Posterior vena cava (tissue), 2 donors: ENCODE measurements at places on chromosomes 2 and 18.
A peak's percentile ranks its signal among the peaks of the same experiment; 100 is the strongest.

DNA sequence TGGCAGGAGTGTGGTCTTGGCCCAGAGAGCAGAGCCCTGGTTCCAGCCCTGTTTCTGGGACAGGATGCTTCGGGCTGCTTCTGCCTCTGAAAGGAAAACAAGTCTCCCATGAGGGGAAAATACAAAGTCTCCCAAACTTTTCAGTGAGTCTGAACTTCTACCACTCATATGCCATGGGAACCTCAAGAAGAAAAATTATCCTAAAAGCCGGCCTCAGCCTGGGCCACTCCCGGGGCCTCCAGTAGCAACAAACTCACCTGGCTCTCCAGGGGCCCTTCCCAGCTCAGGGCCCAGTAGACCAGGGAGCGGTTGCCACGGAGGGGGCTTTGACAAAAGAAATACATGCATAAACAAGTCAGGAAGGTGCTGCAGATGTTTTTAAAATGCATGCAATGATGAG lies 289.2 kb upstream of the HDAC4 start:
- no peak for DNase-seq

- DNase-seq = peak; percentile 88
Observed at GRCh38 chr18:76491776-76492668, 3.0 kb downstream of the ZNF516 start.

DNA sequence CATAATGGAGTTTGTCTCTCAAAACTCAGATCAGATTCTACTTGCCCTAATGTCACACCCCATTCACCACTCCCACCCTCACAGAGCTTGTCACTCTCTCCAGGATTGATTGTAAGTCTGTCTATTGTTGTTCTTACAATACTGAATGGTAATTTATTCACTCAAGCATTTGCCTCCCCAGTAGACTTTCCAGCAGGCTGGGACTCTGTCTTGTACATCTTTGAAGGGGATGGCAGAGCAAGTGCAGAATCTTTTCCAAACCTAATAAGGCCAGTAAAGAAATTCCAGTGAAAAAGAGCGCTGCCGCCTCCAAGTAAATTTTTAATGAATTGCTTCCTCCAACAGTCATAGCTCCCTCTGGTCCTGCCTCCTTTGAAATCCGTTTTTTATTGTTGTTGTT lies 56.9 kb downstream of the RBM43 start:
- DNase-seq = no peak

- DNase-seq = no peak
Observed at GRCh38 chr2:44578471-44579093, 216.8 kb downstream of the CAMKMT start.

DNA sequence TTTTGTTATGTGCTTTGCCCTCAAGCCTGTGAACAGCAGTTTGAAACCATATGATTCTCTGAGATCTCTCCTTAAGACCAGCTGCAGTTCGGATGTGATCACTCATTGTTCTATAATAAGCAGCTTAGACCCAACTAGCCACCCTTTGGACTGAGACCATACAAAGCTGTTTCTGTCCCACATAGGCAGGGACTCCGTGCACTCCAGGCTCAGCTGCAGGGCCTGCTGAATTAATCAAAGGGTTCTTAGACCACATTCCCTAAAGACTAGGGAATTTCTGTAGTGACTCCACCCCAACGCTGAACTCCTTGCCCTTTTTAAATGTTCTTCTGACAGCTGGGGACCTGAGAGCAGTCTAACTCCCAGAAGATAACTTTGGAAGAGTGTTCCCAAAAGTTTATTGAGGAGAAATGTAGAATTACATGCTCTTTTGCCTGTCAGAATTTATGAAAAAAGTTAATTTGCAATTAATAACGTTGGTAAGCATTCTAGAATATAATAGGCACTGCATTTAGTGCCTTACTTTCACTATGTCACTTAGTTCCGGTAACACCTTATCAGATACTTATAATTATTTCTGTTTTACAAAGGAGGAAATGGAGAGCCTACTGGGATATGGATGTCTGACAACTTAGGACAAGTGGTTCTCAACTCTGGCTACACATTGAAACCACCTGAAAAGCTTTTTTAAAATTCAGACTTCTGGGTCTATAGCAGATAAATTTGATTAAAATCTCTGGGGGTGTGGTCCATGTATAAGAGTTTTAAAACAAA lies 42.3 kb downstream of the GULP1 start:
- DNase-seq = no peak

- no peak for DNase-seq
Observed at GRCh38 chr2:21740484-21740883, 616.7 kb downstream of the TDRD15 start.

DNA sequence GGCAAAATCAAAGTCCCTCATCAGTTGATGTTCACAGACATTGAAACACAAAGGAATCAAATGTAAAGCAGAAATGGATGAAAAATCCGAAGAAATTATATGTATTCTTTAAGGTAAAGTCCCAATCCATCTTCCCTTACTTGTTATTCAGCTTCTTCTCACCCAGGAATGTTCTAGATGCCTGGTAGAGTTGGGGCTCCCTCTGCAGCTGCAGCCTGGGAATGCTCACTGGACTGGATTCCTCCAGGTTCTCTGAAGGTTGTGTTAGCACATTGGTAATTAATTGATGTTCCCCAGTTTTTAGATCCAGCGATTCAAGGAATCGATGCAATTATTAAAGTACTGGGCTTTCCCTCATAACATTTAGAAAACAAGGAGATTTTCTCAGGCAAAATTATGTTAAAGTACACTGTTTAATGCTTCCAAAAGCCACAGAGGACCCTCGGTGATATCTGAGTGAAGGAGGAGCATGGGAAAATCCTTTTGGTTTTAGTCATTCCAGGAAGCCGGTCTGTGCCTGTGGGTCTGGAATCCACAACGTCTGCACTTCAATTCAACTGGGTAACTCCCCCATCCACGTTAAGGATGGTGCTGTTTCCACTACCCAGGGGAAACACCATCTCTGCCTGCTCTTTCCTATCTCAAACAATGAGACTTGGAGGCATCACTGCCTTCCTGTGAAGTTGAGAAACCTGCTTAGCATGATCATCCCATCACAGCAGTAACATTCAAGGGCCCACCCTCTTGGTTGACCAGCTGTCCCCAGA lies 22.0 kb downstream of the NTSR2 start:
- DNase-seq = no peak

DNA sequence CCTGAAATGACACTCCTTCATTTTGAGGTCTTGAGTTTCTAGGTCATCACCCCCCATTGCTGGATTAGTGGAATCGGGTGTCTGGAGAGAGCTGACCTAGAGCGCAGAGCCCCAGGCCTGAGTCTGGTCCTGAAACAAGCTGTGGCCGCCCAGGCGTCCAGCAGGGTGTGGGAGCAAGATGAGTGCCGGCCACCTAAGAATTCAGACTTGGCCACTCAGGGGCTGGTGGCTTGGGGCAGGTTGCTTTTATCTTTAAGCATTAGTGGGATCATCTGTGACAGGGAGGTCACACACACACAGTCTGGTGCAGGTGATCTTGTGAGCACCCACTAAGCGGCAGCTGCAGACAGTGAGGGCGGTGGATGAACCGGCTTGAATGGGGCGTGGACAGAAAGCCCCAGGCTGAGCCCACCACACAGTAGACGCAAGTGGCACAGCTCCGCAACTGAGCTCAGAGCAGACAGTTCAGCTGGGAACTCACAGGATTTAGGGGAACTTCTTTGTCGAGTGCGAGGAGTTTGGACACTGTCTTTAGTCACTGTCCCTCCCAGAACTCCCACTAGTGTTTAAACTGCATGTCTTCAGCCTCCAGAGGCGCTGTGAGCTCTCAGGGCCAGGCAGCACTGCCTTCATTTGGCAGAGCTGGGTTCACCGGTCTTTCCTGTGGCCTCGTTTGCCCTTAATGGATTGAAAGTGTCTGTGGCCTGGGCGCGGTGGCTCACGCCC lies 21.5 kb downstream of the ITGB1BP1 start:
- peak; percentile 61 for DNase-seq

DNA sequence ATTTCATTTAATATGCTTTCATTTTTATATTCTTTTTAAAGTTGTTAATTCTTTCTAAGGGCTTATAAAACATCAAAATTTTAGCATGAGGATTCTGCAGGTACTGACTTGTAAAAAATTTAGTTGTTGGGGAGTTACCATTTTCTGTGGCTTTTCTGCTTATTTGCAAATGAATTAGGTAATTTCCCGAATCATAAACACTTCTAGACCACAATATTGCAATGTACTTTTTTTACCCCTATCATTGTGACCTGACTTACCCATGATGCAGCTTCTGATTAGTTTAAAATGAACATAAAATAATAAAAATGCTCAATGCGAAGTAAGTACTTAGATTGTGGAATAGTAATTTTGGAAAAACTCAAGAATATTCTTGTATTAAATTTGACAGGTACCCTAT lies 11.4 kb downstream of the ARL6IP6 start:
- no peak for DNase-seq

DNA sequence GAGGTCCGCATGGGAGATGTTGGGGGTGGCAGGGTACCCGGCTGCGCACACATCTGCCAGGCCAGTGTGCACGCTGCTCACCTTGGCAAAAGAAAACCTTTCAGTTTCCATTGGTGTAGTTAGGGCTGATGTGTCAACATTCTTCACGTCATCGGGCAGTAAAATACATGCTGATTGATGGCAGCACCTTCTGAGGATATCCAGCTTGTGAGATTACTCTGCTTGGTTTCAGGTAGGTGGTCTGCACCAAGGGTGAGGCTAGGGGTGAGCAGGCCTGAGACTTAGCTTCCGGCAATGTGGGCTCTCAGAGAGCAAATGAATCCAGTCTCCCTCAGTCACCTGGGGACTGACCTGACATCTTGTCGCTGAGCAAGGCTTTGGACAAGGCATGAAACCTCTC lies 19.3 kb upstream of the ACKR3 start:
- no peak for DNase-seq

DNA sequence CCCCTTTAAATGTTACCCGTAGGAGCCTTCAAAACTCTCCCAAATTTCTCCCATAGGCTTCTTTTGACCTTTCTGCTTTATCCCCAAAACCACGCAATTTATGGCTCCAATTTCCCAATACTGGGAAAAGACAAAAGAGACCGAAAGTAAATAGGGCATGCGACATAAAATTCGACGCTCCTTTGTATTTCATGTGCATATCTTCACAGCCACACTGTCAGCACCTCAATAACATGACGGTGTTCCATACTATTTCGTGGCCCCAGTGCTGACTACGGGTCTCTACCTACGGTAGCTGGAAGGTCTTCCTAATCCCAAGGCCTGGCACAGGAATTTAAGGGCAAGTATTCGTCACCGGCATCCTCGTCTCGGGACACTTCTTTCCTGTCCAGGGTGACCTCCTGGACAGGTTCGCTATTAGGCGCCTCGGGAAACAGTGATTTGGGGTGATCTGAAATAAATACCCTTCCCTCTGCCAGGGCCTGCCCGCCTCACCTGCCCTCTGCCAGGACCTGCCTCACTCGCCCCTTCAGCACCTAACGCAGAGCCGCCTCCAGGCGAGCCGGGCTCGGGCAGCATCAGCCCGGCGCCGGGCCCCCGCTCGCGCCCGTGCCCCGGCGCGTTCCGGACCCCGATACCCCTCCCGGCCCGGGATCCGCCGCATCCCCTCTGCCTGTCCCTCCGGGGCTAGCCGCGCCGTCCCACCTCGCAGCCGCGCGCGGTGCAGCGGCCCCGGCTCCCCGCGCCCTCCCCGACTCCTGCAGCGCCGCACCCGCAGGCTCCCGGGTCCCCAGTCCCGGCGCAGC lies 680 bp downstream of the DTNB start:
- DNase-seq = peak; percentile 85

DNA sequence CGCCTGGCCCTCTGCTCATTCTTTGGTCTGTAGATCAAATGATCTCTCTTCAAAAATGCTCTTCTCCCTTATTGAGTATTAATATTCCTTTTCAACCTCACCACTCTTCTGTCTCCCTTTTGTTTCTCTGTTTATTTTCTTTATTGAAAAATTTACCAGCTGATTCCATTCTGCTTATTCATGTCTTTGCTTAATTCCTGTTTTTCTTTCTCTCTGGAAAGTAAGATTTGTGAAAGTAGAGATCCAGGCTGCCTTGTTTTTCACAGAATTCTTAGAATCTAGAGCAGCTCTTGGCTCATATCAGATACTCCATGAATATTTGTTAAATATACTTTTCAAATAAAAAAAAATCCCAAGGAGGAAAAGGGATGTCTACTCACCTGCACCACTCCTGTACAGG lies 157.0 kb downstream of the DOCK10 start:
- DNase-seq = no peak

DNA sequence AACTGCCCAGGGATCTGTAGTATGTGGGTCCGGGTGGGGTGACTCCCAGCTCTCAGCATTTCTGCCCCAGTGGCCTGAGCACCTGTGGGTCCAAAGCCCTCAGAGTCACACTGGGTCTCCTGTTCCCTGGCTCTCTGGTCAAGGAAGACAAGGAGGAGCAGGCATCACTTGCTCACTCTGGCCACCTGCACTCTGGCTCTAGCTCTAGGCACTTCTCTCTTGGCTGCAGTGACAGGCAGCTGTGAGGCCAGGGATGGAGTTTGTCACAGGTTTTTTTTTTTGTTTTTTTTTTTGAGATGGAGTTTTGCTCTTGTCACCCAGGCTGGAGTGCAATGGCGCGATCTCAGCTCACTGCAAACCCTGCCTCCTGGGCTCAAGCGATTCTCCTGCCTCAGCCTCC lies 84.6 kb downstream of the HS1BP3 start:
- no peak for DNase-seq

- DNase-seq = no peak
Observed at GRCh38 chr2:11257964-11258363, 86.5 kb downstream of the ROCK2 start.

- no peak for DNase-seq
Observed at GRCh38 chr2:46171411-46171953, 125.7 kb upstream of the EPAS1 start.

GRCh38 chr2:148122788-148123187 lies 101.9 kb downstream of the MBD5 start:
- DNase-seq = no peak

GRCh38 chr2:569681-570080 lies 107.5 kb downstream of the TMEM18 start:
- DNase-seq = no peak

DNA sequence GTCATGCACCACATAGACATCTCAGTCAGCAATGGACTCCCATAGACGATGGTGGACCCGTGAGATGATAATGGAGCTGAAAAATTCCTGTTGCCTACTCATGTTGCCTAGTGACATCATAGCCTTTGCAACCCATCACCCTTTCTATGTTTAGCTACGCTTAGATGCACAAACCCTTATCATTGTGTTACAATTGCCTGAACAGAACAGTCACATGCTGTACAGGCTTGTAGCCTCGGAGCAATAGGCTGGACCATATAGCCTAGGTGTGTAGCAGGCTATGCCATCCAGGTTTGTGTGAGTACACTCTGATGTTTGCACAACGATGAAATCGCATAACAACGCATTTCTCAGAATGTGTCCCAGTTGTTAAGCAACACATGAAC lies 221.6 kb downstream of the ALPK2 start:
- DNase-seq = no peak
